Thoracic aorta endothelial cell (primary cell): ENCODE measurements at places on chromosomes 3 and 15. TPM values are rescaled to one million over a fixed set of nuclear protein-coding genes. Genes with fewer than 3 reads are reported as not detected.

The CCNB2 gene
- total RNA-seq = 50.8 and 94.9 TPM in 2 replicates

The CYP8B1 gene
- not detected in 2 replicates for total RNA-seq

The KLHL40 gene
- under 0.01 TPM in 1 of 2 replicates, not detected in the other for total RNA-seq

The MED12L gene
- 0.57 and 0.66 TPM in 2 replicates for total RNA-seq

The ZPLD1 gene
- total RNA-seq = under 0.01 TPM in 1 of 2 replicates, not detected in the other

The PIGZ gene
- total RNA-seq = 3.4 and 3.7 TPM in 2 replicates
